ENCODE measurements at places on chromosomes 11 and 22.

DNA sequence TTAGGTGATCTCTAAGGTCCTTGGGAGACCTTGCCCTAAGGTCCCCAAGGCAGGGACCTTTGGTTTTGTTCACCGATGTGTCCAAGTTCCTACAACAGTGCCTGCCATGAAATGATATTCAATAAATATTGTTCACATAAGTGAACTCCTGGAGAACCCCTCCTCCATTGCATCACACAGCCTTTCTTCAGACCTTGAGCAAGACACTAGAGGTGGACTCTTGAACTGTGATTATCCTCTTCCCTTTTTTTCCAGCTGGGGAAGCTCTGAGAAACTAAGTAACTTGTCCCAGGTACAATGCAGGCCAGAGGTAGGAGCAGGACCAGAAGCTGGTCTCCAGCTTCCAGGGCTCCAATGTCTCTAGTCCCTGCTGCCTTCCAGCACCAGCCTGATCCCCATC lies 76.6 kb upstream of the LMO1 start:
- no peak for DNase-seq

DNA sequence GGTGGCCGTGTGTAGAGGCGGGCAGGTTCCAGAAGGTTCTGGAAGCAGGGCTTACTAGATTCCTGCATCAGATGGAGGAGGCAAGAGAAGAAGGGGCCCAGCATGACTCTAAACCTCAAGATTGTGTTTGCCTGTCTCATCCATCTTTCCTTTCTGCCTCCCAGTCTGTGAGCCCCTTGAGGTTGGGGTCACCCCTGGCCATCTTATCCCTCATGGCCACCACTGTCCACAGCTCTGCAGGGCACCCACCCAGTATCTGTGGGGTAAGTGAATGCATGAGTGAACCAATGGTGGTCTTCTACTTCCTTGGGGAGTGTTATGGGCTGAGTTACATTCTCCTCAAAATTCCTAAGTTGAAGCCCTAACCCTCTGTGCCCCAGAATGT lies 79.3 kb downstream of the MYEOV start:
- peak; percentile 9 for DNase-seq

GRCh38 chr22:36546092-36546804 lies 17.3 kb upstream of the EIF3D start:
- no peak for DNase-seq

DNA sequence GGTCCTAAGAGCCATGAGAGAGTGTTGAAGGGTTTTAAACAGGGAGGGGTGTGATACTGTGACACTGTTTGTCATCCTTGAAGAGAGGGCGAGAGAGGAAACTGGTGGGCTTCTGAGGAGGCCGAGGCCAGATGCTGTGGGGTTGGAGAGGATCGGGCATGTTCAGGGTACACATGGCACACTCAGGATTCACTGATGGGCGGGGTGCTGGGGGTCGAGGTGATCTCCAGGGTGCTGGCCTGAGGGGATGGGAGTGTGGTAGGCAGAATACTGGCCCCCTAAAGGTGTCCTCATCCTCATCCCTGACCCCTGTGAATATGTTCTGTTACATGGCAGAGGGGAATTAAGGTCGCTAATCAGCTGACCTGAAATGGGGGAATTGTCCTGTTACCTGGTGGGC lies 7.3 kb downstream of the TBC1D22A start:
- no peak for DNase-seq

GRCh38 chr22:33874206-33874605 lies 46.1 kb downstream of the LARGE1 start:
- no peak for DNase-seq

- no peak for DNase-seq
These were observed 48.4 kb upstream of the HSD17B12 start for GRCh38 chr11:43632181-43632580.

DNA sequence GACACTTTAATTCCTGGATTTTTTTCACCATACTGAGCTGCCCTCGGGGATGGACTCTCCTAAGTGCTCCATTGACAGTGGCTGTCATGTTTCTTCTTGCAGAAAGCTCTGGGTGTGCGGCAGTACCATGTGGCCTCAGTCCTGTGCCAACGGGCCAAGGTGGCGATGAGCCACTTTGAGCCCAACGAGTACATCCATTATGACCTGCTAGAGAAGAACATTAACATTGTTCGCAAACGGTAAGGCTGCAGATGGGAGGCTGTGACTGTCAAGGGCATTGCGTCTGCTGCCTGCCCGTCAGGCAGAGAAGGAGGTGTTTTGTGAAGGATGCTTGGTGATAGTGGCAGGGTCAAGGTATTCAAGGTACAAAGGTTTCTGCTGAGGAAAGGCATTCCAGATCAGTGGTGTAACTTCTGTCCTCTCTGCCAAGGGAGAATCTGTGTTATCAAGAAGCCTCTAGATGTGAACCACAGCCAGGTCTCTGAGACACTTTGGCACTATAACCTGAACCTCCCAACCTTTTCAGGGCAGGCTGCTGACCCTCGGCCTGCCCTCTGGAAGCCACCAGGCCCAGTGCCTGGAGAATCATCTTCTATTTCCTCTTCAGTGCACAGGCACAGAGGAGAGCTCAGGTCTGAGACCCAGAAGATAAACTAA lies 30.8 kb downstream of the ACO2 start:
- DNase-seq: no peak

- no peak for DNase-seq
These were observed 8.2 kb upstream of the HBE1 start for GRCh38 chr11:5277807-5278382.

GRCh38 chr11:35540526-35540925 lies 15.1 kb upstream of the PAMR1 start:
- DNase-seq: no peak

DNA sequence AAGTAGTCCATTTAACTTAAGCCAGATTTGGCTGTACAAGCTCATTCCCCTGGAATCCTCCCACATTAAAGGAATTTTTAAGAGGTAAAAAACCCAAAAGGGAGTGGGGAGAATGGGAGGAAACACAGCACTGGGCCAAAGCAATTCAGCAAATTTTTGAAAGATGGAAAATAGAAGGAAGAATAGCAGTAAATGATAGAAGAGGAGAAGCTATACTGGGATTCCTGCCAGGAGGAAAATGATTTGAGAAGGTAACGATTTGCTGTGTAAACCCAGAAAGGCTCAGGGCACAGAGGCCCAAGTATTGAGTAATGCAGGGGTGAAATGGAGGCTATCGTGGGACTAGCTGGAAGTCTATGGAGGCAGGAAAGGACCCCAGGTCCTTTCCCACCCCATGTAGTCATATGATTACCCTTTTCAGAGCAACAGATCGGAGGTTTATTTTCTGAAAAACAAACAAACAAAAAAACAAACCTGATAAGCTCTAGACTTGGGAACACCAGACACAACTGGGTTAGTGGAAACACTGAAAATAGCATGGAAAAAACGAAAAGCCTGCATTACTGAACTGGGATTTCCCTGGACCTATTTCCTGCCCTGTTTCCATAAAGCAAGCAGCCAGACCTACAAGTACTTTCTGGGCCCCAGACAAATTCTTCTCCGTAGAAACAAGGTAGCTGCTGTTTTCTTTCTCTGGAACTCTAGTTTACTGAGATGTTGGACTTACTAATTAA lies 140.0 kb downstream of the SWAP70 start:
- DNase-seq: no peak

GRCh38 chr11:112582366-112582765 lies 321.7 kb upstream of the PLET1 start:
- DNase-seq: no peak

- no peak for DNase-seq
These were observed 47.8 kb downstream of the TEAD1 start for GRCh38 chr11:12721816-12722604.

- no peak for DNase-seq
These were observed 13.3 kb upstream of the IL10RA start for GRCh38 chr11:117972629-117973502.
